ENCODE measurements at places on chromosomes 13 and 19.

GRCh38 chr19:15466851-15467733 lies 2.7 kb upstream of the RASAL3 start:
- no peak for DNase-seq

GRCh38 chr19:46959894-46960556 lies 59.6 kb upstream of the NPAS1 start:
- DNase-seq, result no peak

GRCh38 chr13:49711218-49711863 lies 20.1 kb upstream of the EBPL start:
- no peak for DNase-seq

- no peak for DNase-seq
Observed at GRCh38 chr13:40223585-40223984, 442.9 kb downstream of the FOXO1 start.
